ENCODE measurements at places on chromosomes 4 and X.

DNA sequence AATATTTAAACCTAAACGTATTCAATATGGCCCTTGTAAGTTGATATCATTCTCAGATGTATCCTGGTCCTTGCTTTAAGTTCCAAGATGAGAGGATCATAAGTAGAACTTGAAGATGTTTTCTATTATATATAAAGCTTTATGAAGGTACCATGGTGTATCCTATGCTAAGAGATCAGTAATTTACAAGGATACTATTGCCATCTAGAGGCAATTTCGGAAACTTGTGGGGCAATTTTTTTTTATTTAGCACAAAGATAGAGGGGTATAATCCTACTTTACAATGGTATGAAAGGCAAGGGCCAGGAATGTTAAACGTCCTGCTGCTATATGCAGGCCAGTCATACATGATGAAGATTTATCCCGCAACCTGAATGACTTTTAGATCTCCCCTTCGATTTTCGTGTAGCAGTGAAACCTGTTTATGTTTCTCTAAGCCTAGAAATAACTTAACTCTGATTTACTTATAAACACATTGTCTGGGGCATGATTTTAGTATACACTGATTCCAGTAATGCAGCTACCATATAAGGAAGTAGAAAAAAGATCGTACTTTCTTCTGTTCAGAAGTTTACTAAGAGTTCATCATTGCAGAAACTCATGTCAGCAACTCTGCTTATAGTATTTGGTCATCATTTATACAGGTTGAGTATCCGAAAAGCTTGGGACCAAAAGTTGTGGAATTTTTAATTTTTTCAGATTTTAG is 2.6 kb downstream of the SLC25A31 start:
- ATAC-seq: peak; percentile 55

- ATAC-seq: no peak
Observed at GRCh38 chrX:55220119-55220794, at the start of gene PAGE5. TSS of gene PAGE5 (plus strand) at chrX:55220346. CDS start at chrX:55221383, 1,037 bp downstream.

- no peak for ATAC-seq
Observed at GRCh38 chrX:72340626-72341025, 34.9 kb upstream of the CITED1 start.

GRCh38 chr4:78616046-78616498 is 64.5 kb downstream of the ANXA3 start:
- peak; percentile 43 for ATAC-seq

GRCh38 chrX:123518791-123519190 is 214.1 kb downstream of the THOC2 start:
- no peak for ATAC-seq

Measured in esophagus mucosa (tissue), 1 donor.